ENCODE measurements at places on chromosomes 7 and 10.

GRCh38 chr7:90720984-90721760 is 125.1 kb downstream of the CDK14 start:
- DNase-seq, result peak; percentile 35

DNA sequence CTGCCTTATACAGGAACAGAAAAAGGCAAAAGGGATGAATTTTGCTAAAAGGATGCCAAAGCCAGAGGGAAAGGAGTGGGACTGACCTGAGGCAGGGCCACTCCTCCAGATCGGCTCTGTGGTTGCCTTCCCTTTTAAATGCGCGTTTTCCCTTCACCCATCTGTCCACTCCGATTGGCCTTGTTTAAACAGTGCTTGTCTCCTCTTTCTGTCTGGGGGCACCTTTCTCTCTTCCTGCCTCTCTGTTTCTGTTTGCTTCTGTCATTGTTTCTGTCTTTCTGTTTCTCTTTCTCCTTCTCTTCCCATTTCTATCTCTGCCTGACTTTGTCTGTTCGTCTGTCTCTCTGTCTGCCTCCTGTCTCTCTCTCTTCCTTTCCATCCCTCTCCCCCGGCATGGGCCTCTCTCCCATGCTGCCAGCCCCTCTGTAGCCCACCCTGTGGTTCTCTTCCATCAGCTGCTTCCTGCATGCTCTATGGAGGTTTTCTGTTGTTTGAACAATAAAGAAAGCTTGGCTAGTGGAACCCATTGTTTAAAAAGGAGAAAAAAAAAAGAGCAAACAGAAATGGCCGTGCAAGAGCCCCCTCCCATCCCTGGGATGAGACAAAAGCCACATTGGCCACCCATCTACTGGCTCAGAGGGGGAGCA is 29.5 kb upstream of the HSPB1 start:
- no peak for DNase-seq

- DNase-seq, result no peak
These were observed 608 bp downstream of the ENTPD7 start for GRCh38 chr10:99659868-99660366.

- DNase-seq, result no peak
These were observed 21.3 kb downstream of the CPA1 start for GRCh38 chr7:130401578-130401977.

DNA sequence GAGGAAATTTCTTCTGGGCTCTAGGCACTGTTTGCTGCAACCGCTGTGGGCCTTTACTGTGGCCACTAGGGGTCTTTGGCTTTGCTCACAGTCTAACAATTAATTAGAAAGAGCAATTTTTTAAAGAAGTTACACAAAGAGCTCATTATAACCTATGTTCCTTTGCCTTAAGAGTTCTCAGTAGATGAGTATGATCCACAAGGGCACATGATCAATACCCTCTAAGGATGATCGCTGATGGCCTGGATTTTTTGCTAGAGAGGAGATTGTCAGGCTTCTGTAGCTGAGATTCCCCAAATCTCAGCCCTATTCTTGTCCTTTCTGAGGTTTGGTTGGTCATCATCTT is 80.8 kb upstream of the RHOBTB1 start:
- no peak for DNase-seq

DNA sequence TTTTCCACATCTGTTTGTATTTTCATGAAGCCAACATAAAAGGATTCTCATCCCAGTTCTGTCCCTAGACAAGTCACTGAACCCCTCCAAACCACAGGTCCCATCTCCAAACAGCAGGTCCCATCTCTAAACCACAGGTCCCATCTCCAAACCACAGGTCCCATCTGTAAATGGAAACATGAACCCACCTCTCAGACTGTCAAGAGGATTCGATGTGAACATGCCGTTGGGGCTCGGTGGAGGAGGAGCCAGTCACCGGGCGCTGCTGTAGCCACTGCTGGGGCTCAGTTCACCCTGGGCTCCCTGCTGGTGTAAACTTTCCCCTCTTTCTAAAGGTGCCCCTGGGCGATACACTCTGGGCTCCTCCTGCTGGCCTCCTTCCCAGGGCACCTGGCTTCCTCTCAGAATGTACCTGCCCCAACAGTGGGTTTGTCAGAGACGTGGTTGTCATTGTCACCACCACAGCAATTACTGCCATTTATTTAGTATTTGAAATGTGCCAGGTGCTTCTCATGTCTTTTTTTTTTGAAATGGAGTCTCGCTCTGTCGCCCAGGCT is 13.0 kb downstream of the LHPP start:
- no peak for DNase-seq

Data from tibial artery (tissue), 4 donors.